ENCODE measurements at places on chromosomes 2 and 18.
A peak's percentile ranks its signal among the peaks of the same experiment; 100 is the strongest.

- no peak for DNase-seq
These were observed 144.1 kb upstream of the STK17B start for GRCh38 chr2:196315388-196316049.

DNA sequence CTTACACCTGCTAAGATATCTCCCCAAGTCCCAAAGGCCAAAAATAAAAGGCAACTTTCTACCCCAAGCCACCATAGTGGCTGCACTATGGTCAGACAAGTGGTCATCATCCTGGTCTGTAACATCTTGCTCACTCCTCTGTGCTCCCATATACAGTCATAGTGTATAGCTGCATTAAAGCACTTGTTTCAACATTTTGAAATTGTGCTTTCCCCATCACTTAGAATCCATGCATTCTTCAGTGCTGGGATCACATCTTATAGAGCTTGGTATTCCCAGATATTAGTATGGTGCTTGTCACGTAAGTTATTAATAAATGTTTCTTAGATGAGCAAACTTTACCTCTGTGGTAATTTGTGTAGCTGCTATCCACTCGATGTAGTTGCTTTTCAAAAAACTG is 40.4 kb upstream of the CDC42EP3 start:
- no peak for DNase-seq

DNA sequence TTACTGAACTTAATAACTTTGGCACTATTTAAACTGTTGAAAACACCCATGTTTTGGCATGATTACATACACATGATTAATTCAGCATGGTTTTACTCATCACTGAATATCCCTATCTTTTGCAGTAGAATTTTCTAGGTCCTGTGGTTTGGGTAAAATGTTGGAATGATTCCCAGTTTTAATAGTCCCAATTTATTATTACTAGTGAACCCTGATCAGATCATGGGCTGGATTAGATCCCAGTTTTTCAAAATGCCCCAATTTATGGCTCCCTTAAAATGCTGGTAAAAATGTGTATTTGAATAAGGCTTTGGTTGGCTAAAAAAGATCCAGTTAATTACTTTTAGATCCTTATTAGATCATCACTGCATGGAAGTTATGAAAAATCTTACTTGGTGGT is 273.6 kb upstream of the NRP2 start:
- no peak for DNase-seq

DNA sequence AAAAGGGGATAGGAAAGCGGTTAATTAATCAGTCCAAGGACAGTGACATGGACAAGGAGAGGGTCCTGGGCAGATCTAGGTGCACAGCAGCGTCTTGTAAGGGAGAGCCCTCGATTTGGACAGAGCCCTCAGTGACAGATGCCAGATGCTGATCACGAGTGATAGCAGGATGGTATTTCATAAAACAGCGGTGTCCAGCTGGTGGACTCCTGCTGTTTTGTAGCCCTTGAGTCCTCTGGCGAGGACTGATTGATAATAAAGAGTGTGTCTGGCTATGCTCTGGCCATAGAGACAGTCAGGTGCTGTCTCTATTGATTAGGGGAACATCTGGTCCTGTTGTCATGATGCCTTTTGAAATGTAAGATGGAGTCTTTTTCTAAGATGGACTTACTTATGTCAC is 180.7 kb downstream of the NCK2 start:
- no peak for DNase-seq

- DNase-seq: no peak
These were observed 75.0 kb downstream of the NRP2 start for GRCh38 chr2:205757271-205757670.

DNA sequence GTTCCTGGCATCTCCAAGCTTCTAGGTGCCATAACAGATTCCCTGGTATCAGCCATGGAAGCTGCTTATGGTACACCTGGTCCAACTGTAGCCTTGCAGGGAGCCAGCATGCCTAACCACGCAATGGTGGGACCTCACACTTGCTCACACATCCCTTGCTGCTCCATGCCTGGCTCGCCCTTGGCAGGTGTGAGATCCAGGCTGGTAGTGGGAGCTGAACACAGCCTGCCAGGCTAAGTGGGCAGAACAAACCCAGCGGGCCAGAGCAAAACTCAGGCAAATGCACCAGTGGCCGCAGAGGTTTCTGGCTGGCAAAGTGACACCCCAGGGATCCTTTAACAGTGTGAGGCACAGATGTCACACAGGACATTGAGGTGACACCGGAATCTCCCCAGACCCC is 185.8 kb downstream of the NDUFA10 start:
- DNase-seq: no peak

- DNase-seq: no peak
These were observed 55.8 kb downstream of the PLEKHA3 start for GRCh38 chr2:178536037-178536436.

DNA sequence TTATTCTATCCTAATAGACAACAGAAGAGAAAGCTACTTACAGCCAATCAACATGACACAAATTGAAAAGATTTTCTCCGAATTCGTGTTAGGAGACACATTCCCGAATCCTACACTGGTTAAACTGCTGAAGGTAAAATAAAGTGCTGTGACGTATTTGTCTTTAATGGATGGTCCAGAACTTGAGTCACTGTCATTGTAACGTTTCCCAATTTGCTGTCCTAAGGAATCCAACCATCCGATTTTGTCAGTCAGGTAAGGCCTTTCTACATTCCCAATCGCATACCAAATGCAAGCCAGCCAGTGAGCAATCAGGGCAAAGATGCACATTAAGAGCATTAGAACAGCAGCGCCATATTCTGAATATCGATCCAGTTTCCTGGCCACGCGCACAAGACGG is 91.2 kb downstream of the GCA start:
- DNase-seq: no peak

GRCh38 chr18:13183790-13184189 is 34.8 kb upstream of the LDLRAD4 start:
- DNase-seq: no peak

DNA sequence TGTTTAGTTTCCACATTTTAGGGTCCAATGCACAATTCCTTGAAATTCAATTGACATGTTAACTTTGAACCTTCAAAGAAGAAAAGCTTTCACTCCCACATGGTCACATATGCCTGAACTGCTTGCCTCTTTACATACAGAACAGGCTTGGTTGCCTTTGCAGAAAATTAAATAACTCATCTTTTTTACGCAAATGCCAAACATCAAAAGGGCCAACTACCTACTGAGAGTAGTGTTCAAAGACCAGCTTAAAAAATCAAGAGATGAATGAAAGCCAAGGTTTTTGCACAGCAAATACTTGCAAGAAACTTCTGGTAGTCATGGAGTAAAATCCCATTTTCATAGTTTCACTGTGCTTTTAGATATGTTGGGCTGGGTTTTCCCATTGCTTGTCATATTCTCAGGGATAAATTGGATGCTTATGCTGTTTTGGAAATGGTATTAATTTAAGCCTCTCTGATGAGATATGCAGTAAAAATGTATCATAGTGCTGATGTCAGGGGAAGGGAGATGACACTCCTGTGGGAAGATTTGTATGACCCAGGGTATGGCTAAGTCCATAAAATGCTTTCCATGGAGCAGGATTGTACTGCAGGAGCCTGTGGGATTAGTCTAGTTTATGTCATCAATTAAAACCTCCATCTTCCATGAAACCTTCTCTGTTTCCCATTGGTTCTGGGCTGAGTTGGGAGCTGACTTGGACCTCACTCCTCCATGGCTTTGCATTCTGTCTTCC is 60.6 kb upstream of the DARS1 start:
- no peak for DNase-seq

- DNase-seq: peak; percentile 88
These were observed 15.4 kb downstream of the HK2 start for GRCh38 chr2:74849228-74849892.

- peak; percentile 38 for DNase-seq
These were observed 10.1 kb downstream of the CYP26B1 start for GRCh38 chr2:72137498-72138010.

- DNase-seq: no peak
These were observed 586.5 kb upstream of the SLC8A1 start for GRCh38 chr2:41038408-41038807.

DNA sequence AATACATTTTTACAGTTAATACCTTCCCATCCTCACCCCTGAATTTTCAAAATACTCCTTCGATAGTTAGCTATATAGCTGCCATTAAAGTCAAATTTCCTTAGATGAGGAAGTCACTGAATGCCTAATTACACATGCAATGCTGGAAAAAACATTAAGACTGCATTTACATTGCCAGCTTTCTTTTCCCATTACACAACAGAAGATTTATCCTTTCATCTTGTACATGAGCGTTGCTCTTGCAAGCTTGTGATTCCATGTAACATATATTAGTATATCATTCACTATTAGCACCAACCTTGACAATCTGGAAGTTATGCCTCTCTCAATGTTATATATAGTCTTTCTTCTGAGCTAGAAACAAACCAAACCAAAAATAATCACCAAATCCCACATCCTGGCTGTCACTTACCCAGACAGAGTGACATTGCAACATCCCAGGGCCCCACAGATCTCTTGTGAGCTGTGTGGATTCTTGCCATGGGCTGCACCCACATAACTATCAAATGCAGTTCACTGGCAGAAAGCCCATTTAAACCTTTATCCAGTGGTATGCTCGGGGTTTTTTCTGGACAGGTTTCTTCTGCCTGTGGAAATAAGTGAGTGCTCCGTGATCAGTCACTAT is 79.2 kb upstream of the PAPOLG start:
- DNase-seq: no peak

DNA sequence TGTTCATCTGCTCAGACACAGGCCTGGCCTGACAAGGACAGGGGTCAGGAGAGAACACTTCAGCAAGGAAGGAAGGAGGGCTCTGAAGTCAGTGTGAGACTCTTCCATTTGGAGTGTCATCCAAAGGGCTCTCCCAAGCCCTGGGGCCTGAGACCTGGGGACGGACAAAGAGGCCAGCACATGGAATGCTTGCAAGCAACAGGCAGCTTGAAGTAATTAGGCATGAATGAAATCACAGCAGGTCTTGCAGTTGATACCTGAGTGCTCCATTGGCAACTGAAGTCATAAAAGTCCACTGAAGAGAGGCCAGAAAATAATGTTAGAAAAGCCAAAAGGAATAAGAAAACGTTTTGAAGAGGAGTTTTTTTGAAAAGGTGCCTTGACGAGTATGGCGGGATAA is 231.7 kb downstream of the VAPA start:
- DNase-seq: no peak

- no peak for DNase-seq
These were observed 27.6 kb downstream of the ADNP2 start for GRCh38 chr18:80136679-80137078.

- DNase-seq: no peak
These were observed 25.7 kb upstream of the KCNJ13 start for GRCh38 chr2:232802091-232802490.

DNA sequence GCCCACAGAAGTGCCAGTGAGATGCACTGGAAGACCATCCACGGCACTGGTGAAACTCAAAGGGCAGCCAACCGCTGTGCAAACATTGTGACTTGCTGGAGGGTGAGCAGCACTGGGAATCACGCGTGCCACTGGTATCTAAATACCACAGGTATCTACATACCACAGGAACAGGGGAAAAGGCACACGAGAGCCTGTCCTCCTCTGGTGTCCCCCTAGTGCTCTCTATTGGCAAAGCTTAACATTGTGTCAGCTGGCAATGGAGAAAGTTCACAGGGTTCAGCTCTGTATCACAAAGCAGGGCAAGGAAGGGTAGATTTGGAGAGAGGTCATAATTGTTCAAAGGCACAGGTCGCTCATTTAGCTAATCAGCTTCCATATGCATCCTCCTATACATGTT is 12.6 kb upstream of the SEC11C start:
- DNase-seq: no peak

- no peak for DNase-seq
These were observed 71.8 kb upstream of the HS6ST1 start for GRCh38 chr2:128390256-128390990.

GRCh38 chr2:215845839-215846586 is 167.3 kb downstream of the MREG start:
- DNase-seq: no peak

DNA sequence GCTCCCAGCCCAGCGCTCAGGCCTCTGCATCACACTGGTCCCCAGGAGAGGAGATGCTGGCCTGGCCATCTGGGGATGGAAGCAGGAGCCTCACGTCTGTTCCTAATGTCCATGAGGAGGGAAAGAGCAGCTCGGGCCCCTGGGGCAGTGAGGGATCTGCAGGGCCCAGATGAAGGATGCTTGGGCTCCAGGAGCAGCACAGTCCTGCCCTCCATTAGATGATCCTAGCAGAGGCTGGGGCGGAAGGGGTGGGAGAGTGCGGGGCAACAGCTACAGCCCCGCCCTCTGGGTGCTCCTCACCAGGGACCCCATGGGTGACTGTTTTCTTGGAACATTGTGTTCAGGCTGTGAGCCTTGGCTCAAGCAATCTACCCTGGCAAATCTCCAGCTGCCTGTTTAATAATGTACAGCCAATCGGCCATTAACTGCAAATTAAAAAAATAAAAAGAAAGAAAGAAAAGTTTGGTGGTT is 49.7 kb downstream of the TNS1 start:
- no peak for DNase-seq

Data from HL-60 (cell line).